Tibial nerve (tissue), 4 donors: ENCODE measurements at places on chromosomes 6 and 20.

DNA sequence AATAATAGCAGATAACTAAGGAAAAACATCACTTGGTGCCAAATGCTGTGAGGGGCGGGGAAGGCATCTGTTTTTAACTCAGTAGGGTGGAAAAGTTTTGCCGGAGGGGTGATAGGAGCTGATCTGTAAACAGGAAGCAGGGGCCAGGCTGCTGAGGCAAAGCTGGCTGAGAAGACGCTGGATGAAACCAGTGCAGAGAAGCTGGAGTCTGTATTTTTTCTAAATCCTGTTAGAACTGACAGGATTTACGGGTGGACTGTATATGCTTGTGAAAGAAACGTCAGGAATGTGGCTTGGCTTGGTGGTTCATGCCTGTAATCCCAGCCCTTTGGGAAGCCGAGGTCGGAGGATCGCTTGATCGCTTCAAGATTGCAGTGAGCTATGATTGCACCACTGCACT, 5.6 kb downstream of the PCMTD2 start:
- peaks cover 27% of the 10 kb centered on the region for H3K36me3 ChIP-seq
- H3K4me3 ChIP-seq: no peak overlapping the region
- no peak for DNase-seq
- H3K27ac ChIP-seq: peak overlapping the region; percentile 60

DNA sequence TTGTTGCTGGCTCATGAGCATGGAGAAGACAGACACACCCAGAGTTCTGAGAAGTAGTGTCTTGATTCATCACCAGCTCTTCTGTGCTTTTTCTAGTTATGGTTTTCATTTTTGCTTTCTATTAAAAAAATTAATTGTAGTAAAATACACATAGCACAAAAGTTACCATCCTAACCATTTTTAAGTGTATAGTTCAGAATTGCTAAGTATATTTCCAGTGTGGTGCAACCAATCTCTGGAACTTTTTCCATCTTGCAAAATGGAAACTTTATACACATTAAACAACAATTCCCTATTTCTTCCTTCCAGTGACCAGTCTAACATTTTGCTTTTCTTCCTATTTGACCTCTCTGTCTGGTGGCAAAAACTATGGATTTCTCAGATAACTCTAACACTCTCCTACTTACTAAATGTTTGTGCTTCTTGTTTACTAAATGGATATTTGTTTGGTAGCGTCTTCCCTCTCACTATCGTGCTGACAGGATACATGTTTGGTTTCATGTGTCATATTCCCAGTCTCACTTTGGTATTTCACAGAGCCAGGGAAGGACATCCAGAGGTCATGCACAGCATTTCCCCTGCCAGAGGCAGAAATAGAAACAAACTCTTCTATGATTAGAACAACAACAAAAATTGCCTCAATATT, 40.6 kb downstream of the TXLNB start:
- no peaks in the 10 kb centered on the region for H3K27me3 ChIP-seq
- peak overlapping the region; percentile 12 for H3K27ac ChIP-seq
- no peak overlapping the region for H3K4me3 ChIP-seq
- no peak for DNase-seq
- H3K4me1 ChIP-seq: peaks cover 25% of the 10 kb centered on the region

- H3K4me3 ChIP-seq: no peak overlapping the region
- no peaks in the 10 kb centered on the region for H3K27me3 ChIP-seq
- no peak overlapping the region for H3K27ac ChIP-seq
- no peaks in the 10 kb centered on the region for H3K4me1 ChIP-seq
- H3K36me3 ChIP-seq: peaks cover 5% of the 10 kb centered on the region
Observed at GRCh38 chr20:20530428-20531151, 162.7 kb downstream of the INSM1 start.

DNA sequence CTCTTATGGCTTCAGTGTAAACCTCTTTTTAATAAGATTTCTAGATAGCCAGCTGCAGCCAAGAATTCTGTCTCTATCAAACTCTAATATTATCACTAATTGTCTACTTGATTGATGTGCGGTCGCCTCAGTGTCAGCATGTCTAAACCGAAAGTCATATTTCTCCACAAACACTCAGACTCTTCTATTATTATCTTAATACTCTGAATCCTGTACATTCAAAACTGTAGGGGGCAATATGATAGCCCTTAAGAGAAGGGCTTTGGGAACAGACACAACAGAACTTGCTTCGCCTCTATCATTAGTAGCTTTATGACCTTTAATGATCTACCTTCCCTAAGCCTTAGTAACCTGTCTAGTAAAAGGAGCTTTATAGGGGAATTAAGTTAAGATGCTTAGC, 379.7 kb upstream of the PTCHD4 start:
- H3K27me3 ChIP-seq: no peaks in the 10 kb centered on the region
- no peaks in the 10 kb centered on the region for H3K4me1 ChIP-seq
- no peaks in the 10 kb centered on the region for H3K36me3 ChIP-seq
- H3K4me3 ChIP-seq: no peak overlapping the region
- H3K27ac ChIP-seq: no peak overlapping the region

GRCh38 chr6:134161041-134161440, 108.6 kb upstream of the SLC2A12 start:
- H3K36me3 ChIP-seq: no peaks in the 10 kb centered on the region
- H3K27me3 ChIP-seq: no peaks in the 10 kb centered on the region
- no peak for DNase-seq
- no peak overlapping the region for H3K27ac ChIP-seq
- no peak overlapping the region for H3K4me3 ChIP-seq
